Muscle of back (tissue), 13 donors: ENCODE measurements at places on chromosomes 7 and 10.

DNA sequence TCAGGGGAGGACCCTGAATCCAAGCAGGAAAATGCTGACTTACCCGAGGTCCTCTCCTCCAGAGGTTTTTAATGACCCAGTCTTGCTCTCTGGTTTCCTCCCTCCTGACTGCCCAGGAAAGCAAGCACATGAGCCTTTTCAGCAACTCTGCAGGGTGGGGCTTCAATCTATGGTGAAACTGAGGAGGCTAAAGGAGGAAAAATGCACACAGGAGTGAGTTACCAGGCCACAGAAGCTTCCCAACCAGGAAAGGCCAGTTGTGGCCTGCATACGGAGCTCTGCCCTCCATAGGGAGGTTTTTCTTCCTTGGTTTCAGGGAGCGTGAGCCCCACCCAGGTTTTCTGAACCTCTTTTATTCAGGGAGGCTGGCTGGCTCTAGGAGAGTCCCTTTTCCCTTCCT lies 14.1 kb upstream of the DLG5 start:
- no peak for DNase-seq

DNA sequence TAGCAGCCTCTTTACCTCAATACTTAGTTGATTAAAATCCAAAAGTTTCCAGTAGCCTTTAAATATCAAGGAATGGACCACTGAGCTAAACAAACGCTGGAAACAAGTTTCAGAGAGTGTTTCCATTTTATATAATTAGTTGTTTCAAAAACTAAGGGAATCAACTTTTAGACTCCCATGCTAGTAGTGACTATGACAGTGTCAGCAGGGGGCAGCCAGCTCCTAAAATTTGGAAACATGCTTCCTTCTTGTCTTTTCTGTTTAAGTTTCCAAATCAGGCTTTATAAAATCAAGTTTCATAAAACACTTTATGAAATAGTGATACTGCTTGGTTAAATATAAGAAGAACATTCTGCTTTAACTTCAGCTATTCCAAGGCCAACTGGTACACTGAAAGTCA lies 138.2 kb upstream of the TMEM229A start:
- DNase-seq, result peak; percentile 11

GRCh38 chr7:42197451-42197850 lies 39.6 kb downstream of the GLI3 start:
- DNase-seq, result no peak

DNA sequence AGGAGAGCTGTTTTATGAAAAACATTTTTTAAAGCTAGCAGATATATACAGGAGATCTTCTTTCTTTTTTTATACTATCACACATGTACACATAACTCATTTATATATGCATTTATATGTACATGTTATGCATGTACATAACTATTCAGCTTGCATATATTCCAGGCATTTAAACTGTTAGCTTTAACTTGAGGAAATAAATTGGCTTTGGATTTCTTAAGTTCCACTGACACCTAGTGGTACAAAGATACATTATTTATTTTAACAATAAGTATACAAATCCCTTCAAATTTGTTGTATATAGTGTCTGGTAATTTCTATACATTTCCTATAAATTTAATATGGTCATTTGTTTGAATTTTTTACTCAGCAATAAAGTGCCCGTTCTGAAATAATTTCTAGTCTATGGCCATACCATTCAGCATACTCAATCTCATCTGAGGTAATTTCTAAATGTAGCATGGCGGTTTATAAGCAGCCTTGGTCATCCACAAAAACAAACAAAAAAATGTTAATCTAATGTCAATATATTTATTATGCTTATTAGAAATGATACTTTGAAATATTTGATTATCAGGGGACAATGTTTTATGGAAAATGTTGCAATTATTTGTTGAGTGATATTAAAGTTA lies 11.6 kb downstream of the ZDHHC6 start:
- DNase-seq, result peak; percentile 8

DNA sequence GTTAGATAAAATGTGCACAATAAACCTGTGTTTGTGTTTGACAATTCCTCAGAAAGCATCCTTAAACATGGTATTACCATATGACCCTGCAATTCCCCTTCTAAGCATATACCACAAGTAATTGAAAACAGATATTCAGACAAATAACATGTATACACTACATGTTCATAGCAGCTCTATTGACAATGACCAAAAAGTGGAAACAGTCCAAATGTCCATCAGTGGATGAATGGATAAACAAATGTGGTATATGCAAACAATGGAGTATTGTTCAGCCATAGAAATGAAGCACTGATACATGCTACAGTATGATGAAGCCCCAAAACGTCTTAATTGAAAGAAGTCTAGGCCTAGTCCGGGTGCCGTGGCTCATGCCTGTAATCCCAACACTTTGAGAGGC lies 280.1 kb downstream of the OTUD1 start:
- DNase-seq, result no peak
